ENCODE measurements at places on chromosomes 12 and 14. TPM values are rescaled to one million over a fixed set of nuclear protein-coding genes. Genes with fewer than 3 reads are reported as not detected.

Gene OTX2
- not detected for polyA plus RNA-seq

Gene PDE3A
- polyA plus RNA-seq: 11.1 TPM

Gene KCNC2
- polyA plus RNA-seq: 0.39 TPM

Gene GYS2
- 0.86 TPM for polyA plus RNA-seq

Gene TMEM260
- 12.4 TPM for polyA plus RNA-seq

Gene TSHR
- 0.68 TPM for polyA plus RNA-seq

Gene PLEK2
- 3.0 TPM for polyA plus RNA-seq

Gene DAO
- 0.22 TPM for polyA plus RNA-seq

Gene IRAK3
- 4.4 TPM for polyA plus RNA-seq

Gene SYNDIG1L
- polyA plus RNA-seq: not detected

Gene SLC8B1
- 19.5 TPM for polyA plus RNA-seq

Gene VRTN
- not detected for polyA plus RNA-seq

Gene SLC5A8
- not detected for polyA plus RNA-seq

Gene PRKD1
- polyA plus RNA-seq: 31.2 TPM

Gene PTPRQ
- polyA plus RNA-seq: 0.56 TPM

Gene LRRIQ1
- 0.44 TPM for polyA plus RNA-seq

Gene OLR1
- 2.0 TPM for polyA plus RNA-seq

Gene COL2A1
- 54.2 TPM for polyA plus RNA-seq

- H3K27me3 ChIP-seq: no peaks in the 10 kb centered on the region
- H3K27ac ChIP-seq: no peak overlapping the region
- no peaks in the 10 kb centered on the region for H3K4me1 ChIP-seq
Observed at GRCh38 chr12:79508622-79509021, 182.1 kb downstream of the PAWR start.

DNA sequence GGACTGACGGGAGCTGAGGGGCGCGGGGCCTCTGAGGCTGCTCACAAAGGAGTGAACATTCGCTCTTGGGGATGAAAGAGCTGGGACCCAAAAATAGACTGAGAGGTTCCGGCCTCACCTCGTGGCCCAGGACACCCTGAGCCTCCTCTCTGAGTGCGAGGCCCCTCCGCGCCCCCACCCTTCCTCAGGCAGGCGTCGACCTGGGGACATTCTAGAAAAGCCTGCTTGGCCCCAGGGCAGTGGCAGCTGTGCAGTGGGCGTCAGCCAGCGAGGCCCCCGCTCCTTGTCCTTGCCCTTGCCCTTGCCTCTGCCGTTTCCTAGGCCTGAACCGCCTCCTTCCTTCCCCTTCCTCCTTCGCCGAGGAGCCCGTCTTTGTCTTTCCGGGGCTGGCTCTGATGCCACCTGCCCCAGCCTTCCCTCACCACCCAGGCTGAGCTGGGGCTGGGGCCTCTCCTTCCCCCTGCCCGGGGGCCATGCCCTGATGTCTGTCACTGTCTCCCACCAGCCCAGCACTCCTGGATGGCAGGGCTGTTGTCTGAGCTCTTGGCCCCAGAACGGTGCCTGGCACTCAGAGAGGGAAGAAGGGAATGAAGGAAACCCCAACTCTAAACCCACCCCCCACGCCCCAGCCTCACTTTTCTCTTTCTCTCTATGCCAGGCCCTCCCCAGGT lies 208.2 kb upstream of the RTL1 start:
- no peaks in the 10 kb centered on the region for H3K36me3 ChIP-seq
- no peak overlapping the region for H3K4me3 ChIP-seq
- H3K27me3 ChIP-seq: no peaks in the 10 kb centered on the region

DNA sequence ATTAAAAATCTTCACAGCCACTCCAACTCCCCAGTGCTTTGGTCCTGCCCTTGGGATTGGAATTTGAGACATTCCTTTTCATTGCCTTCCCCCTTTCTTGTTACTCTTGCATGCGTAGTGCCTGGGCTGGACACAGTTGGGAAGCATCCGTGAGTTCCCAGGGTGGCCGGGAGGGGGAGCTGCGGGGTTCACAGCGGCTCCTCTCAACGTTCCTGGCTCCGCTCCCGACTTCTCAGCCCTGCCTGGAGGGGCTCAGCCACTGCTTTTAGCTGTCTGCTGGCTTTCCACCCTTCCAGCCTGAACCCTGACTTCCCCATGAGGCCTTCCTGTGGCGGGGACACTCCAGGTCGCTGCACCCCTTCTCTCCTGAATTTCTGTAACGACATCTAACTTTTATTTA lies 3.2 kb downstream of the TEX52 start:
- no peaks in the 10 kb centered on the region for H3K4me1 ChIP-seq
- H3K36me3 ChIP-seq: peaks cover 13% of the 10 kb centered on the region
- no peak overlapping the region for H3K4me3 ChIP-seq
- H3K27me3 ChIP-seq: no peaks in the 10 kb centered on the region
- DNase-seq: peak; percentile 88
- no peak overlapping the region for H3K27ac ChIP-seq

DNA sequence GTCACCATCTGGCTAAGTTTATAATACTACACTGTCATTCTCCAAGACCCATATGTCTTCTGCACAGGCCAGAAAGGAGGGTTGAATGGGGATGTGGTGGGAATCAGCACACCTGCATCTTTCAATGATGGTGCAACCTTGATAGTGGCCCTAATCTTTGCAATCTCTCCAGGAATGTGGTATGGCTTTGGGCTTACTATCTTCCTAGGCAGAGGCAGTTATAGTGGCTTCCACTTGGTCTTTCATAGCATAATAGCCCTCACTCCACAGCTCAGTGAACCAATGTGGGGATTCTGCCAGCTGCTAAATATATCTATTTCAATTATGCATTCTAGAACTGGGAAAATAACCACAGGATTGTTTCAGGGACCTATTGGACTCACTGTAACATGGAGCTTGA lies 61.8 kb upstream of the ATP2B1 start:
- no peaks in the 10 kb centered on the region for H3K36me3 ChIP-seq
- H3K4me3 ChIP-seq: no peak overlapping the region
- H3K27ac ChIP-seq: no peak overlapping the region
- H3K4me1 ChIP-seq: no peaks in the 10 kb centered on the region
- H3K27me3 ChIP-seq: no peaks in the 10 kb centered on the region

DNA sequence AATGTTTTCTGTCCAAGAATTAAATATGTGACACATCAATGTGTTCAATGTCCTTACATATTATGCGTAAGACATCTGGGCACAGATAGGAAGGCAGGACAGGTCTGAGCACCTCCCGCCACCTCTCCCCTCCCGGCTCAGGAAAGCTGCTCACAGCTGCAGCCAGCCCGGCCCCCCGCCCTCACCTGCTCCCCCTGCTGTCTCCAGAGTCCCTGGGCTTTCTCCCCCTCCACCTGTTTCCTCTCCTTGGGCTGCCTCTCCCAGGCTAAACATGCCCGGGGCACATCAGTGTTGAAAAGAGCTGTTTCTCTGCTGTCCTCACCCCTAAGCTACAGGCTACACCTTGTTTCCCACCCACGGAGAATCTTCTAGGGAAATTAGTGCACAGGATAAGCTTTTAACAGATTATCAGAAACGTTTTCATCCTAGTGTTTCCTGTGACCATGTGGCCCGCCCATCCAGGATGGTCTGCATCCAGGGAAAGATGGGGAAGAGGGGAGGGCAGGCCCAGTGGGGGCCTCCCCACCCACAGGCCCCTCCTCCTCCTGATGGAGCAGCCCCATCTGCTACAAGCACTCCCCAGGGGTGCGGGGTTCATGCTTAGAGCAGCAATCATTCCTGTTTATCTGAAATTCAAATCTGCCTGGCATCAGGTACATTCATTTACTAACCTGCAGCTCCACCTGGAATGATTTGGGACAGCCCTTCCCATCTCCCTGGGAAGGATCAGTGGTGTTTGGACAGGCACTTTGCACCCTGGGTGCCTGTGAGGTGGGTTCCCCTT lies 273.8 kb upstream of the SFSWAP start:
- no peak overlapping the region for H3K4me3 ChIP-seq
- no peak overlapping the region for H3K27ac ChIP-seq
- H3K4me1 ChIP-seq: no peaks in the 10 kb centered on the region
- no peaks in the 10 kb centered on the region for H3K36me3 ChIP-seq

GRCh38 chr12:119683816-119684215 lies 15.9 kb downstream of the PRKAB1 start:
- DNase-seq: no peak
- no peak overlapping the region for H3K4me3 ChIP-seq
- no peaks in the 10 kb centered on the region for H3K27me3 ChIP-seq
- peaks cover 36% of the 10 kb centered on the region for H3K36me3 ChIP-seq
- H3K4me1 ChIP-seq: peaks cover 37% of the 10 kb centered on the region
- H3K27ac ChIP-seq: peak overlapping the region; percentile 73

DNA sequence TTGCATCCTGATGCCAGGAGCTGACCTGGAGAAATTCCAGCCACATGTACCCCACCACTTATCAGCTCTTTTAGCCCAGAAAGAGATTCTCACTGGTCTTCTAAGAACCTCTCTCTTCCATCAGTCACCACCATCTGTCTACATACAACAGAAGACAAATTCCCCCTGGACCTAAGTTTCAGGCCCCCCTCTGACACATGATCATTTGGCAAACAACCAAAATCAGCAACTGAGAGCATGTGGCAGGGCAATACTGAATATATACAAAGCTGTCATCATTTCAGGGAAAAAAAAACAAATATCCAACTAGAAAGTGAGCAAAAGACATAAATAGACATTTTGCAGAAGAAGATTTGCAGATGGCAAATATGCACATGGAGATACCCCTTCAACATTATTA lies 180.2 kb downstream of the FOXN3 start:
- H3K27ac ChIP-seq: no peak overlapping the region
- DNase-seq: peak; percentile 51
- H3K36me3 ChIP-seq: peaks cover 2% of the 10 kb centered on the region
- no peak overlapping the region for H3K4me3 ChIP-seq

DNA sequence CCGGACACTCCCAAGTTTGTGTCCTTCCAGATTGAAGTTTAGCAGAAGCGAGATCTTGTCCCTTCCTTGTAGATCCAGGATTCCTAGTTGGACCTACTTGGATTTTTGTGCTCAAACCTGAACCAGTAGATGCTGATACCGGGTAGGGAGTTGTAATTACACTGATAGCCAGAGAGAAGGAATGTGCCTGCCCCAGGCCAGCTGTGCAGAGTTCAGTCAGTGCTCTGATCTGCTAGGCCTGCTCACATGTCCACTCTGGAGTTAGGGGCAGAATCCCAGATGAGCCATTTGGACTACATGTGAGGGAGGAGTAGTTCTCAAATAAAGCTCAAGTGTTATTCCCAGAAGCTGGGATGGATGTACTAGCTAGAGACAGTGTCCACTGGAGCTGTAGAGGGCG lies 65.7 kb downstream of the PRKCH start:
- DNase-seq: no peak
- H3K27me3 ChIP-seq: no peaks in the 10 kb centered on the region
- H3K4me3 ChIP-seq: no peak overlapping the region
- no peaks in the 10 kb centered on the region for H3K36me3 ChIP-seq

DNA sequence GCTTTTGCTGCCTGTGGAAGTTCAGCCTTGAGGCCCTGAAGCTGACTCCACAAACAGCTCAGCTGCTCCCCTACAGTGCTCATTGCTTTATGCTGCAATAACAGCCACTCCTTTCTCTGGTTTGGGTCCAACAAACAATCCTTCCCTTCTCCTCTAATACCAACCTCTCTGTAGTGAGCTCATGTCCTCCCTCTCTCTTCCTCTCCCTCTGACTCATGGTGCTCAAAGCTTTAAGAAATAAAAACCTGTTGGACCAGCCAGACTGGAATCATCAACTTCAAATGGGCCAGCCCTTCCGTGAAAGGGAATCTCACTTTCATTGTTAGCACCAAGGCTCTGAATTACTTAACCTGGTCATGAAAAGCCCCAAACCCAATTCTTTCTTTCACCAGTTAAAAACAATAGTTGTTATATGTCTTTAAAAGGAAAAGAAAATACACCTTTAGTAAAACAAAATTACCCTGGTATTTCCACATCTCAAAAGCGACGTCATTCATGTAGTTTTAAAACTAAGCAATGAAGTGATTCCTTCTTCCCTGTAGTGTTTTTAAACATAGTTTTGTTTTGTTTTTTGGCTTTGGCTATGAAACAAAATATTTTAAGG lies 126.4 kb downstream of the DUSP6 start:
- DNase-seq: peak; percentile 75
- H3K4me1 ChIP-seq: peaks cover 8% of the 10 kb centered on the region
- H3K4me3 ChIP-seq: no peak overlapping the region
- H3K27me3 ChIP-seq: no peaks in the 10 kb centered on the region
- H3K36me3 ChIP-seq: no peaks in the 10 kb centered on the region
- no peak overlapping the region for H3K27ac ChIP-seq

DNA sequence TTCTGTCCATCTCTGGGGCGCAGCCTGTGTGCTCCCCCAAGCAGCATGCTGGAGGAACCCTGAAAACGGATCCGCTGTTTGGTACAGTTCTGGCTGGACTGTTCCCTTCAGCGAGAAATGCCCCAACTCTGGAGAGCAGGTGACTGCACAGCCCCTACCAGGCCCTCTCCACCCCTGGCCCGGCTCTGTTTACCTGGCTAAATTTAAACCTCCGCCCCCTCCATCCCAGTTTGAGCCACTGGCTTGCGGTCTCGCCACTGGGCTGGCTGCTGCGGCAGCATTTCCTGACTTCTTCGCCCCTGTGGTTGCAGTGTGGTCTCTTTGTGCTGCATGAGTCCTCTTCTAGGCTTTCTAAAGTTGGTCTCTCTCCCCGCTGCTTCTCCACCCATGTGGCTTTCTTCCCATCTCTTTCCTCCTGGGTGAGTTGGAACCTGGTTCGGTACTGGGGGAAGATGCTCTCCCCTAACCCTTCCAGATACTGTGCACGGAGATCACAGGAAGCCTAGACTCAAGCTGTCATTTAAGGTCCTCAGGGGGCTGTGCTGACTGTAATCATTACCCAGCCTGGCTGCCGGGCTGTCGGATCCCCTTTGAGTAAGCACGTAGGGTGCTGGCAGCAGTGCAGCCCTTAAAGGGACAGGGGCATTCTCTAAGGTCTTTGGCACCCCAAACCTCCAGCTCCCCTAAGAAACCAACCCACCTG lies 60.6 kb downstream of the FBXL14 start:
- H3K4me3 ChIP-seq: no peak overlapping the region
- H3K27me3 ChIP-seq: peaks cover 77% of the 10 kb centered on the region
- peak; percentile 19 for DNase-seq
- H3K4me1 ChIP-seq: peaks cover 27% of the 10 kb centered on the region
- no peaks in the 10 kb centered on the region for H3K36me3 ChIP-seq

DNA sequence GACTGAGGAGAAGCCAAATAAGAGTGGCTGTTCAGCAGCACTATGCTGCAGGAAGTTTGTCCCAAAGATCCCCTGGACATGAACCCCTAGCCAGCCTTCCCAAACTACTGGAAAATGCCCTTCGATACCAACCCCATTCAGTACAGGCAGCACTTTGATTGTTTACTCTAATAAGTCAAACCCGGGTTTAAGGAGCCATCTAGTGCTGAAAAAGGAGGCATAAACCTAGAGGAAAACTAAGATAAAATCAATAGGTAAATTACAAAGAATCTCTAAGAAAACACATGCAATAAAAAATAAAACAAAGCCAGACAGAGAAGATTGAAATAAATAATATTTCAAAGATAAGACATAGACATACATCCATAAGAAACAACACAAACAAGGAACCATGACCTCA lies 771.6 kb downstream of the RPS29 start:
- no peaks in the 10 kb centered on the region for H3K4me1 ChIP-seq
- H3K4me3 ChIP-seq: no peak overlapping the region
- H3K36me3 ChIP-seq: no peaks in the 10 kb centered on the region
- H3K27me3 ChIP-seq: no peaks in the 10 kb centered on the region
- no peak for DNase-seq
- H3K27ac ChIP-seq: no peak overlapping the region

GRCh38 chr14:95877633-95878032 lies 1.0 kb downstream of the TUNAR start:
- no peak overlapping the region for H3K4me3 ChIP-seq
- peaks cover 61% of the 10 kb centered on the region for H3K27me3 ChIP-seq
- H3K4me1 ChIP-seq: no peaks in the 10 kb centered on the region
- no peaks in the 10 kb centered on the region for H3K36me3 ChIP-seq
- H3K27ac ChIP-seq: no peak overlapping the region
- DNase-seq: no peak

- H3K4me3 ChIP-seq: no peak overlapping the region
- peaks cover under 1% of the 10 kb centered on the region for H3K4me1 ChIP-seq
- DNase-seq: no peak
- no peaks in the 10 kb centered on the region for H3K36me3 ChIP-seq
- H3K27ac ChIP-seq: no peak overlapping the region
Observed at GRCh38 chr12:72278894-72279293, 6.7 kb downstream of the TRHDE start.
